NCI-H526 treated with DMSO at 0.1 percent for 48 hours (cell line): ENCODE measurements at places on chromosomes 6 and 20.

DNA sequence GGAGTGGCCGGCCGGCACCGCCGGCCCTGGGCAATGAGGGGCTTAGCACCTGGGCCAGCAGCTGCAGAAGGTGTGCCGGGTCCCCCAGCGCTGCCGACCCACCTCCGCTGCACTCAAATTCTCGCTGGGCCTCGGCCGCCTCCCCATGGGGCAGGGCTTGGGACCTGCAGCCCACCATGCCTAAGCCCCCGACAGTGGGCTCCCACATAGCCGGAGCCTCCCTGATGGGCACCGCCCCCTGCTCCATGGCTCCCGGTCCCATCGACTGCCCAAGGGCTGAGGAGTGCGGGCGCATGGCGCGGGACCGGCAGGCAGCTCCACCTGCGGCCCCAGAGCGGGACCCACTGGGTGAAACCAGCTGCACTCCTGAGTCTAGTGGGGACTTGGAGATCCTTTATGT, 13.8 kb downstream of the SPINT4 start:
- DNase-seq, result no peak

- no peak for DNase-seq
Measured at GRCh38 chr6:2021713-2022125, 223.7 kb downstream of the GMDS start.

- no peak for DNase-seq
Measured at GRCh38 chr6:28269492-28269891, 2.5 kb downstream of the ZSCAN26 start.

- DNase-seq, result no peak
Measured at GRCh38 chr20:35326021-35326739, 34.0 kb upstream of the FAM83C start.

DNA sequence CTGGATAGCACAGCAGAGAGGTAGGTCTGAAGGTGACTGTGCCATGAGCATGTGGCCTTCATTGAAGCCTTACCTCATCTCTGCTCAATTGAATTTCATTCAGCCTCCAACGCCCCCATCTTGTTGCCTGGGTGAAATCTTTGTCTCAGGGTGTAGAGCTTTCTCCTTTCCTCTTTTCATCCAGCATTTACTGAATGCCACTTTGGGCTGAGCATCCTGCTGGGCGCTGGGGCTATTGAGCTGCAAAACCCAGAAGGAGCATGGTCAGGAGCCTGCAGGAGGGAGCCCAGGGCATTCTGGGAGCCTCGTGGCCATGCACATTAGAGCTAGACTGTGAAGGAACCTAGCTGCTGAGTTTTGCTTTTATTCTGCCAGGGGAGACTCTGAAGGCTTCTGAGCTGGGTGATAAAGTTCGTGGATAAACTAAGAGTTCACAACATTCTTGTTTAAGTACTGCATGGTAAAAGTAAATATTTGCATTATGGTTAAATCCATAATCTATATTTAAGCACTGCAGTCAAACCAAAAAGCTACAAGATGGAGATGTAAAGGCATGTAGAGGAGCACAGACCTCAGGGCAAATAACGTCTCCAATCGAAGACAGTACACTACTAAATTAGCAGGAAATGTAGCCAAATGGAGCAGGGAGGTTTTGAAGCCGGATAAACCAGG, 13.2 kb upstream of the ASXL1 start:
- no peak for DNase-seq
